A549 treated with ZK216348 at 1 μM for 4 hours (cell line): ENCODE measurements at places on chromosomes 2 and 18. TPM values are rescaled to one million over a fixed set of nuclear protein-coding genes. Genes with fewer than 3 reads are reported as not detected.

Gene CCDC74B
- 4.6 to 7.2 TPM (median 6.2 TPM) in 5 replicates for total RNA-seq

Gene ANKAR
- 0.44 to 1.4 TPM (median 1.0 TPM) in 5 replicates for total RNA-seq

Gene FAM124B
- not detected in 5 replicates for total RNA-seq

Gene C2orf78
- total RNA-seq = not detected in 5 replicates
